CD4-positive, alpha-beta T cell (primary cell): ENCODE measurements at places on chromosomes 7 and 10. TPM values are rescaled to one million over a fixed set of nuclear protein-coding genes. Genes with fewer than 3 reads are reported as not detected.

DNA sequence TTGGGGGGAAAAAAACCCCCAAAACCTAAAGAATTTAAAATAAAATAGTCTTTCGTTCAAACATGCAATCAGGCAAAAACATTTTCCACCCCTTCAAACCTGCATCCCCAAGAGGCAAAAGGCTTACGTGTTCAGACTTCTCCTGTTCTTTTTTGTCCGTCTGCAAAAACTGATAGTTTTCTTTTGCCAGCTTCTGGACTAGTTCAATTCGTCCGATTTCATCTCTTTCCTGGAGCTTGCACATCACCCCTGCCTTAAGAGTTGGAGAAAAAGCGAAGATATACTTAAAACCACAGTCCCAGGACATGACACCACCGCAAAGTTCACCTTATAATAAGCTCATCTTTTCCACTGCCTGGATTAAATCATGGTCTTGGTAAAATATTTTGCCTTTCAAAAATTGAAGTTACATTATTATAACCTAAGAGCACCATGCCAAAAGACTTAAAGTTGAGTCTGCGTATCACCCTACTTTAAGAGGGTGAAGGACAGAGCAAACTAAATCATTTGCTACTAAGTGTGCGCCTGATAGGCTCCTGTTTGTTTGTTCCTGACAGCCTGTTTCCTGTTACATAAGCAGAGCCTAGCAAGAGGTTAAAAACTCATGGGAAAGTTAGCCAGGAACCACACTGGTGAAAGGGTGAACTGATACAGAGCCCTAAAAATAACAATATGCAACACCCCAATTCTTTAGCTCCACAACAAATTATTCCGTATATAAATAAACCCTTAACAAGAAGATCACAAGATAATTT, 137.0 kb downstream of the RAPGEF5 start:
- no peak for DNase-seq

- DNase-seq, result no peak
These were observed 35.0 kb upstream of the ABCB4 start for GRCh38 chr7:87510411-87510875.

DNA sequence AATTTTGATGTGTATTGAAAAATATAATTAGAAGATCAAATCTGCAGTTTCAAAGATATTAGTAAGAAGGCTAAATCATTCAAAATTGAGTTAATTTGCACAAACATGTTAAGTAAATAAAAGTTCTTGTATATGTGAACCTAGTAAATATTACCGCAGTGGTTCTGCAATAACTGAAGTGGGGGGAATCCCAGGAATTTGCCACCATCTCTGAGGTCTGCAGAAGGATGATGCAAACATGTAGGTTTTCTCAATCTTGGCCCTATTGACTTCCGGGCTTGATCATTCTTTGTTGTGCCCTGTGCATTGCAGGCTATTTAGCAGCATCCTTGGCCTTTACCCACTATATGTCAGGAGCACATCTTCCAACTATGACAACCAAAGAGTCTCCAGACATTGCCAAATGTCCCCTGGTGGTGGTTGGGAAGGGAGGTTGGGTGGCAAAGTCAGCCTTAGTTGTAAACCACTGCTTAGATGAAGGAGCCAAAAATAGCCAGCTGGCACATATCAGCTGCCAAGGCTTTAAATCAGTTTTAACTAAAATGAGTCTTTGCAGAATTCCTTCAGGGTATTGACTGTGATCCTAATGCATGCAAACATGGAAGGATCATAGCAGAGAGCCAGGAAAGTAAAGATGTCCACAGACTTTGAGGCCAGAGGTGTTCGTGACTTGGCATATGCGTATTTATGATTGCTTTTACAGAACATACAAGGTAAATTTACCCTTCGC, 146.3 kb downstream of the TRIL start:
- no peak for DNase-seq

DNA sequence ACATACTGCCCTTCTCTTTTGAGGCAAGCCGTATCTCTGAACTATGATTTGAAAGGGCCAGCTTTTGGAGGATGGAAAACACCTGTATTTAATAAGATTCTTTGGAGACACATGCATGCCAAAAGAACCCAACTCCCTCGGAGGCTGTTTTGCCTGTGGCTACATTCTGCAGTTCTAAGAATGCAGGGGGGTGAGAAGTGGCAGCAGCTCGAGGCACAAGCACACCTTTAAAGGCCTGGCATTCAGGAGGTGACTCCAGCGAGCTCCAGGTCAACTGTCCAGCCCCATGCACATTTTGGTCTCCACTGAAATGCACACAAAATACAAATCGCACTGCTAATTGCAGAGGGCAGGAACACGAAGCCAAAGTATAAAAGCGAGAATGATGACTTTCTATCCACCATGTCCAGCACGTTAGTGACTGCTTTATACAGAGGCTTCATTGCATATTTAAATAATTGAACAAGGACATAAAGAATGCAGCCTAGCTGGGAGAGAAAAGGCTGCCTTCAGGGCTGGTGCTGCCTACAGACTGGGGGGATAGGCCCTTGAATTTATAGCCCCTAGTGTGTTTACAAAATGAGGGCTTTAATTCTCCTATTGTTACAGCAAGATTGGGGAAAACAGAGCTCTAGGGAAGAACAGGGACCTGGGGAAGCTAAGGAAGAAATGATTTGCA, 359.3 kb downstream of the PLXNA4 start:
- no peak for DNase-seq

- DNase-seq, result no peak
These were observed 9.3 kb downstream of the TFEC start for GRCh38 chr7:116021237-116021636.

GRCh38 chr7:97174303-97174702, 56.8 kb downstream of the SDHAF3 start:
- DNase-seq, result no peak

- DNase-seq, result no peak
These were observed 96.7 kb upstream of the PDCD4 start for GRCh38 chr10:110775020-110775375.

- DNase-seq, result no peak
These were observed 335.4 kb upstream of the MTPN start for GRCh38 chr7:136312592-136312991.

- no peak for DNase-seq
These were observed 22.5 kb upstream of the NEUROD6 start for GRCh38 chr7:31363051-31363450.

DNA sequence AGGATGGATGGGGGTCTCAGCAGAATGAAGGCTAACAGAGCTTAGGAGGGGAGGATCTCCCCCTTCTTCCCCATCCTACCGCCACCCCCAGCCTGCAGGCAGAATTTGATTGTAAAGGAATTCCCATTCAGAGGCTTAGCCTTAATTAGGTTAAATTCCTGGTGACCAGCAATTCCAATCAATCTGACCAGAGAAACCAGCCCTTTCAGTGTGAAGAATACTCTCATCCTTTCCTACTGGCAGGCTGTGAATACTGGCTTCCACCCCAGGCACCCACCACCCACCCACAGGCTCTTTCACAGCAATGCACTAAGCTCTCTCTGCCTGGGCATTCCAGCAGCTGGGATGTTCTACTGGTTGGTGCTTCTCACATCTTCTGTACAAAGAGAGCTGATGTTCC, 137.9 kb upstream of the LYZL1 start:
- no peak for DNase-seq

HDAC9 gene
- total RNA-seq, result 0.73 TPM

OR2A12 gene
- not detected for total RNA-seq

SKIDA1 gene
- 0.22 TPM for total RNA-seq

GRID2IP gene
- total RNA-seq, result 0.39 TPM
